Kidney capillary endothelial cell (primary cell): ENCODE measurements at places on chromosomes 1 and 21.

DNA sequence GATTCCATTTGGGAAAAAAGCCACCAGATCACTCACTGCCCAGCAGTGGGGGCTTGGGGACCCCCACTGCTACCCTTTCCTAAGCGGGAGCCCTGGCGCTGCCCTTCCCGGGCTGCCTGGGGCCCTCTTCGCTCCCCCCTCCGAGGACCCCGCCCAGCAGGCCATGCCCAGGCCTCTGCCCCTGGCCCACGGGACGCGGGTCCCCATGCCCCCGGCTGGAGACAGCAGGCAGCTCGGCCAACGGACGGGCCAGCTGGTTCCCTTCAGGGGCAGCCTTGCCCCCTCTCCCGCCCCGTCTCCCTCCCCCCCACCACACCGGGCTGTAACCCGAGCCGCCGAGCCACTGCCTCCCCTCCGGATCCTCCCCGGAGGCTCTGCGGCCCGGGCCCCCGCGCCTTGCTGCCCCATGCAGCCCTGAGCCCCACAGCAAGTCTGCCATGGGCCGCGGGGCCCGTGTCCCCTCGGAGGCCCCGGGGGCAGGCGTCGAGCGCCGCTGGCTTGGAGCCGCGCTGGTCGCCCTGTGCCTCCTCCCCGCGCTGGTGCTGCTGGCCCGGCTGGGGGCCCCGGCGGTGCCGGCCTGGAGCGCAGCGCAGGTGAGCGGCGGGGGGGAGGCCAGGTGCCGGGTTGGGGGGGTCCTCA lies at the start of gene MMP23B:
MMP23B (plus strand) TSS at position 392 of the 639 bp plus-strand sequence; CDS start at position 438, 46 bp downstream.
- no peak for DNase-seq

GRCh38 chr1:175154629-175155472 lies 37.7 kb downstream of the KIAA0040 start:
- DNase-seq = peak; percentile 59

DNA sequence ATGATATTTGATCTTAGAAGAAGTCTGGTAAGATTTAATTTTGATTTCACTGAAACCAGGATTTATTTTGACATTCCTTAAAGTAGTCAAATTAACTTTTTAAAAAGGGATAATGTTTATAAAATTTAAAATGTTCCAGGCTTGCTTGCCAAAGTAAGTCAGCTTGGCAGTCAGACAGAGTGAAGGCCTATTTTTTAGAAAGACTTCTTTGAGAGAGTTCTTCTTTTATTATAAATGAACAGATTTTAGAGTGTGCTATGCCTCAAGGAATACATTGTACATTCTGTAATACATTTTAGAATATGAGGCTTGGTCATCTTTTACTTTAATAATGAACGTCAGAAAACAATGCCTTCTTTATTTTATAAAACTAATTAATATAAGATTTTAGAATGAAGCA lies 138.7 kb downstream of the DISP1 start:
- no peak for DNase-seq

- no peak for DNase-seq
Observed at GRCh38 chr1:235108876-235109275, 19.8 kb downstream of the TOMM20 start.

DNA sequence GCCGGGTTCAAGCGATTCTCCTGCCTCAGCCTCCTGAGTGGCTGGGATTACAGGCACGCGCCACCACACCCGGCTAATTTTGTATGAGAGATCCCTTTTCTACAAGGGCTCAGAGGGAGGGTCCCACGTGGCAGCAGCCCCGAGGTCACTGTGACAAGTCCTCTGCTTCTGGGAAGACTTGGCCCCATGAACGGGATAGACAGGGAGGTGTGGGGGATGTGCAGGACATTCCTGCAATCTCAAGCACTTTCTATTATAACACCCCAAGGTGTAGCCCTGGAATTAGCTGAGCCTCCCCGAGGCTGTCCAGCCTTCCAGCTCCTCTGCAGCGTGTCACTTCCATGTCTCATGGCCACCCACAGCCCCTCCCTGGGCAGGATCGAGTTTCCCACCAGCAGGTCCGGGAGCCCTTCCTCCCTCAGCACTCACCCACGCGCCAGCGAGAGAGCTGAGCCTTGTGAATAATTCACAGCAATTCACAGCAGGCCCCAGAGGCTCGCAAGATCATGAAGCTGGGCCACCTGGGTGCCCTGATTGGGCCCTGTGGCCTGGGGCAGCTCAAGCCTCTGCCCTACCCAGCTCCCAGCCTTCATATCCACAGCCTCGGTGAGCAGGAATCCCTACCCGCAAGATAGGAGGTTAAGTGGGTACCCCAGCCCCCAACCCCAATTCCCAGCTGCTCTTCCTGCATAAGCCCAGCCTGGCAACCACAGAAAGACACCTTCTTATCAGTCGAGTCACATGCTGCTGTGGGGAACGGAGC lies 22.8 kb upstream of the RNU1-4 start:
- no peak for DNase-seq

- peak; percentile 10 for DNase-seq
Observed at GRCh38 chr1:228735871-228736586, 750 bp downstream of the RHOU start.

- DNase-seq = peak; percentile 31
Observed at GRCh38 chr1:84298328-84298683, 3.2 kb upstream of the SAMD13 start.

GRCh38 chr1:245285168-245285567 lies 130.4 kb downstream of the KIF26B start:
- no peak for DNase-seq

- DNase-seq = no peak
Observed at GRCh38 chr1:221517961-221518360, 223.9 kb downstream of the DUSP10 start.

DNA sequence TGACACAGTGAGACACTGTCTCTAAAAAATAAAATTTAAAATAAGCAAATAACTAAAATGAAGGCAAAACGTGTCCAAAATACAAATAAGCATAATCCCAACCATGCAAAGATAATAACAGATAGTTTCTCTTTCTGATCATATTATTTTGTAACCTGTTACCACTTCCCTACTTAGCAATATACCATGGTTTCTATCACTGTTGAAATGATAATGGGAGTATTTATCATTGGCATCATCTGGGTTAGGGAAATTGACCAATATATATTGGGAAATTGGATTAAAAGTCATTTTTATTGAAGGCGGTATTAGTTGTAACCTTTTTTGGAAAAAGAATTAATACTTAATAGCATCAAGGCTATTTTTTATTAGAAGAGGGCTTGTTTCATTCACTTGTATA lies 47.0 kb downstream of the USP25 start:
- DNase-seq = no peak

GRCh38 chr1:34907487-34908090 lies 21.9 kb downstream of the DLGAP3 start:
- no peak for DNase-seq

DNA sequence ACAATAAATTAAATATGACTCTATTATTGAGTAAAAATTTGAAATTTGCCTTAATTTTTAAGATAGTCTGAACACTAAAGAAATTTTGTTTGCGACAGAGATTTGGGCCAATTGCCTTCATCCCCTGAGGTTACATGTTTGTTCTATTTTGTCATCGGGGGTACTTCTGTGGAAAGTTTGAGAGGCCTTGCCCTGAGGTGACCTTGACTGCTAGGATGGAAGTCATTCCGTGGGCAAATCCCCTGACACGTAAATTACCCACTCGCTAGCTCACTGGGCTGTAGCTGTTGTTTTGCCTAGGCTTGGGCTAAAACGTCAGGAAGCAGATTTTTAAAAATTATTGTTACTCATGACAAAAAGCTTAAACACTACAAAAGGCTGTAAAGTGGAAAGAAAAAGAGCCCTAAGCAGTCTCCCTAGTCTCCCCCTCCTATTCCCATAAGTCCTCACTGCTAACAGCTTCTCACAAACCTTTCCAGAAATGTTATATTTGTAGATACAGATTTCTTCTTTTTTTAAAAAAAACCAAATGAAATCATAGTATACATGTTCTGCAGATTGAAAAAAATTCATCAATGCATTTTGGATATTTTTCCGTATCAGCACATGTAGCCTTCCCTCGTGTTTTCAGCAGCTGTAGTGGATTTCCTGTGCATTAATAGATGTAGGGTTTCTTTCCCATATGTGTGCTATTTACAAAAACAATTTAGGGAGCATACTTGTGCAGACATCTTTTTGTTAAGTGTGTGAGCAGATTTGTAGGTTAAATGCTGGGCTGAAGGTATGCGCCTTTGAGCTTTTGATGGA lies 142.7 kb downstream of the MRPS6 start:
- DNase-seq = no peak

DNA sequence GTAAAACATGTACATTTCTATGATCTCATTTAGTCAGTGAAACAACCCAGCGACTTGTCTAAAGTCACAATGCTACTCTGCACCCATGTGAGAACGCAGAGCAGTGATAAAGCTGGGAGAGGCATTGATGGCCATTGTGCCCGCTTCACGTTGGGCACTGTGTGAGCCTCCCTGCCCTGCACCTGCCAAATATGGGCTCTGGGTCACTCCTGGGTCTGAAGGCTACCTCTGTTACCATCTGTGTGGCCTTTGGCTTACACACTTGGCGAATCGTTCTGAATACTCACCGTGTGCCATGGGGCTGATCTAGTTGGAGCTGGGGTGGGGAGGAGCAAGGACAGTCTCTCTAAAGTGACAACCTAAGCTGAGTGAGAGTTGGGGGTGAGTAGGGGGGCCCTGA lies 29.9 kb downstream of the PCSK9 start:
- no peak for DNase-seq

- DNase-seq = no peak
Observed at GRCh38 chr1:242524571-242525359, at the start of gene PLD5. Gene PLD5 (minus strand): TSS chr1:242524697.

GRCh38 chr1:228811712-228812305 lies 76.5 kb downstream of the RHOU start:
- DNase-seq = no peak

GRCh38 chr1:93501399-93501798 lies 53.5 kb downstream of the FNBP1L start:
- no peak for DNase-seq

- DNase-seq = no peak
Observed at GRCh38 chr1:3068564-3069431, at the start of gene PRDM16. Gene PRDM16 (plus strand): TSS chr1:3069203. CDS start chr1:3069260, 57 bp downstream.
